ENCODE measurements at places on chromosomes 6 and 20. TPM values are rescaled to one million over a fixed set of nuclear protein-coding genes. Genes with fewer than 3 reads are reported as not detected.

DNA sequence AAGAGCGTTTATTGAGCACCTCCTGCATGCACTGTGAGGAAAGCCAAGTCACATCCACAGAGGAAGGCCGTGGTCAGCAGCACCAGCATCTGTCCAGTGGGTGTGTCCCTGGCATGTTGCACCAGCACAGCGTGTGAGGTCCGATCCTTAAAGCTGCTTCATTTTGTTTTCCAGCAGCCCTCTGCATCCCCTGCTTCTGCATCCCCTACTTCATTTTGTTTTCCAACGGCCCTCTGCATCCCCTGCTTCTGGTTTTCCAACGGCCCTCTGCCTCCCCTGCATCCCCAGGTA is 147.8 kb downstream of the SYCP2 start:
- DNase-seq: no peak

DNA sequence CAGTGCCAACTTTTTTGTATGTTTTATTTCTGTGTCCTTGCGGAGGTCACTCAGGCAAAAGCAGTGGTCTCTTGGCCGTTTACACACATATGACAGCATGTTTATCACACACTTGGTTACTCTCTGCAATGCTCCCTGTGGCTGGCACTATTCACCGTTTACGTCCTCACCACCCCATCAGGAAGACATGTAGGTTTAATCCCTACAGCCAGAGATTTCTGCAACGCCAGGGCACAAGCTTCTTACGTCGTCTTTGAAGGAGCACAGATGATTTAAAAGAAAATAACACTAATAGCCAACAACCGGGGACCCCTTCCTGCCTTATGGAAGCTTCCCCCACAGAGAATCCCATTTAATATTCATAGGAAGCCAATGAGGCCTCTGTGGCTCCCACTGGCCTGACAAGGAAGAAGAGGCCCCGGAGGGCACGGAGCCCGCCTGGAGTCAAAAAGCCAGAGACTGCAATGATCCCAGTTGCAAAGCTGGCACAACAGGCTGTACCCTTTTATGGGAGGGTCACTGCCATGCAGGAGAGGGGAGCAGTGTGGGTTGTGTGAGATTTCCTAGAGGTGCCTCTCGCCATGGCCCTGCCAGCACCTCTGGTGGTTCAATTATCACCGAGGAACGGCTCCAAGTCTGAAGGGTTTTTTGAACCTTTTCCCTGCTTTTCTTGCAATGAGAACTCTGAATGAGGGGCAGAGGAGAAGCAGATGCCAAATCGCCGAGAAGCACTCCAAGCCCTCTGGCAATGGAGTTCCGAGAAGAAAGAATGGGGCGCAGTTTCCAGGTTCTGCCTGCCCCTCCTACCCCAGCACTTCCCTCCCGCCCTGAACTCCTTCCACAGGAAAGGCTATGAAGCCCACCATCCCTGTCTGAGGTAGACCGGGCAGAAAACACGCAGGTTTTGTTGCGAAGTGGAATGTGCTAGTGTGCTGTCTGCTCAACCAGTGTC is 96.2 kb downstream of the THBS2 start:
- no peak for DNase-seq

- DNase-seq: no peak
Measured at GRCh38 chr20:64025101-64025825, 10.7 kb upstream of the C20orf204 start.

DNA sequence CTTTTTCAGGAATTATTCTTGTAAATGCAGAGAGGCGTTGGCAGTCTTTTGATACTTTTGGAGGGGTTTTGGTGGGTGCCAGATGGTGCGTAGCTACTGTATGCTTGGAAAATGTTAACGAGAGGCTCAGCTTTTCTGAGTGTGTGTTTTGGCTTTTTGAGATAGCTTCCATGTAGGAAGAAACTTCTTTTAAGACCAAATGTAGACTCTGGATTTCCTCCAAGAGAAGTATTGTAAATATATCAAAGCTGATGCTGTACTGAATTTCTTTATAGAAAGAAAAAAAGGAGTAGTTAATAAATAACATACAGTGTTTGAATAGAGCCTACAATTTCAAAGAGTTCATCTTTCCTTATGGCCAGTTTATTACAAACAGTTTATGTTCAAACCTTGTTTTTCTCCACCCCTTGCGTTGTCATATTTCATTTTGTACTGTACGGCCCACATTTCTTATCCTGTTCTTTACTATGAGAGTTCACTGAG is 16.7 kb downstream of the TIAM2 start:
- no peak for DNase-seq

- DNase-seq: no peak
Measured at GRCh38 chr6:102340311-102340710, 946.8 kb downstream of the GRIK2 start.

DNA sequence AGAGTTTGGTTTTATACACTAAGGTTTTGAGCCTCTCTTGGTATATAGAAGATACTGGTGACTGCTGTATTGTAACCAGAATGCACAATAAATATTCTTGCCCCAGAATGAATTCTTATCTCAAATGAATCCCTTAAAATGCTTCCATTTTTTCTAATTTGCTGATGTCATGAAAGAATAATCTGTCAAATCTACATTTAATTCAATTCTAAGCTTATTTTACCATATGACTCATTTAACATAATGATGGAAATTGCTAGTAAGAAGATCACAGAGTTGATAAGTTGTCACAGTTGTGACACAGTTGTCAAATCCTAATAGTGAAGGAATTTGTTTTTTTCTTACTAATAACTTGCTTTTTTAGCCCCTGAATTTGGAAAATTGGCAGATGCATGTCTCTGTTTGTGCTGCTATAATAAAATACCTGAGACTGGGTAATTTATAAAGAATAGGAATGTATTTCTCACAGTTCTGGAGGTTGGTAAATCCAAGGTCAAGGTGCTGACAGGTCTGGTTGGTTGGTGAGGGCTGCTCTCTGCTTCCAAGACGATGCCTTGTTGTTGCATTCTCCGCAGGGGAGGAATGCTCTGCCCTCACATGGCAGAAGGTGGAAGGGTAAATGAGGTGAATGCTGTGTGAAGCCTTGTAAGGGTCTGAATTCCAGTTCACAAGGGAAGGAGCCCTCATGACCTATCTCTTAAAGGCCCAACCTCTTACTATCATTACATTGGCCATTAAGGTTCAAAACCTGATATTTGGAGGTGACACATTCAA is 4.7 kb downstream of the ECT2L start:
- no peak for DNase-seq

Gene SIRPD
- total RNA-seq: 0.19 TPM

GRCh38 chr6:73030791-73031782 is 194.2 kb downstream of the KHDC1L start:
- DNase-seq: no peak

GRCh38 chr20:46568570-46569129 is 18.2 kb upstream of the OCSTAMP start:
- DNase-seq: no peak

Gene GPR6
- total RNA-seq: not detected

DNA sequence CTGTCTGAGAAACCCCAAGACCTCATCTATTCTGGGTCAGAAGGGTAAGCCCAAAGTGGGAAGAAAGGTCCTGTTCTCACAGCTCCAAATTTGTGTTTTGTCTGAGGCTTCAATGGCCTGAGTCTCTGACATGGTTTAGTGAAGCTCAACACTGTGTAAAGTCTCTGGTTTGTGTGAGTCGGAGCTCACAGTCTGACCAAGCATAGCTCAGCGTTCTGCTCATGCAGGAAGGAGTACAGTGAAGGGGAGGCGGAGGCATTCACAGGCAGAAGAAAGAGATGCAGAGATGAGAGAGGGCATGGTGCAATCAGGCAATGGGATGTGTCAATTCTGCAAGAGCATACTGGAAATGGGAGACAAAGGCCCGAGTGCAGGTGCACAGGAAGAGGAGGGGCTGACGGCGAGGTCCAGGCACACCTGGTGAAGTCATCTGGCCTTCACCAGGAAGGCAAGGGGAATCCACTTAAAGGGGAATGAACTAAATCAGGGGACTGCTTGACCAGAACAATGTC is 463.0 kb upstream of the AGPAT4 start:
- no peak for DNase-seq

GRCh38 chr6:132205946-132206345 is 195.3 kb downstream of the MOXD1 start:
- no peak for DNase-seq

GRCh38 chr20:8271727-8272126 is 139.7 kb downstream of the PLCB1 start:
- no peak for DNase-seq

DNA sequence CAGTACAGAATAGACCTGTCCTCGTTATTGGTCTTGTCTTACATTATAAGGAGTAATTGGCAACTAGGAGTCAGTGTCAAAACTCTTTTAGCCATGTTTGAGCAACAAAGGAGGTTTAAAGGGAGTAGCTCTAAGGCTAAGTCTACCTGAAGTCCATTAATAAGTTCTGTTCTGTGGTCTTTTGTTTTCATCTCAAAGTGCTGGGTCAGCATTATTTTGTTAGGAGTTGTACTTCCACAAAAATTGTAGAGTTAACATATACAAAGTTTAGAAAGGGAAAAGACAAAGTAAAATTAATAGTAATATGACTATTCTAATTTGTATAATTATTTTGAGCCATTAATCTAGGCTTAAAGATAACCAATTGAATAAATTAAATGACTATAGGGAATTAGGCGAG is 12.7 kb upstream of the SENP6 start:
- DNase-seq: no peak

DNA sequence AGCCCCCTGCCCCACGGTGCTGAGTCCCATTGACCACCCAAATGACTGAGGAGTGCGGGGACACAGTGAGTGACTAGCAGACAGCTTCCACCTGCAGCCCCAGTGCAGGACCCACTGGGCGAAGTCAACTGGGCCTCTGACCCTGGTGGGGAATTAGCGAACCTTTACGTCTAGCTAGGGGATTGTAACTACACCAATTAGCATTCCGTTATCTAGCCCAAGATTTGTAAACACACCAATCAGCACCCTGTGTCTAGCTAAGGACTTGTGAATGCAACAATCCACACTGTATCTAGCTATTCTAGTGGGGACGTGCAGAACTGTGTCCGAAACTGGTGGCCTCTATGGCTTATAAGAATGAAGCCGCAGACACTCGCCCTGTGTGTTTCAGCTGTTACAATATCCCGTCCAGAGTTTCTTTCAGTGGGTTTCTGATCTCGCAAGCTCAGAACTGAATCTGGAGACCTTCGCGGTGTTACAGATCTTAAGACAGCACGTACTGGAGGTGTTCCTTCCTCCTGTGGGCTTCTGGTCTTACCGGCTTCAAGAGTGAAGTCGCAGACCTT is 21.1 kb upstream of the GMPR start:
- DNase-seq: no peak

Gene TTK
- 0.55 TPM for total RNA-seq

Gene SLC17A4
- total RNA-seq: not detected

- no peak for DNase-seq
Measured at GRCh38 chr20:8012724-8013123, 6.8 kb downstream of the TMX4 start.

- no peak for DNase-seq
Measured at GRCh38 chr6:157070403-157071107, 252.8 kb downstream of the TMEM242 start.

DNA sequence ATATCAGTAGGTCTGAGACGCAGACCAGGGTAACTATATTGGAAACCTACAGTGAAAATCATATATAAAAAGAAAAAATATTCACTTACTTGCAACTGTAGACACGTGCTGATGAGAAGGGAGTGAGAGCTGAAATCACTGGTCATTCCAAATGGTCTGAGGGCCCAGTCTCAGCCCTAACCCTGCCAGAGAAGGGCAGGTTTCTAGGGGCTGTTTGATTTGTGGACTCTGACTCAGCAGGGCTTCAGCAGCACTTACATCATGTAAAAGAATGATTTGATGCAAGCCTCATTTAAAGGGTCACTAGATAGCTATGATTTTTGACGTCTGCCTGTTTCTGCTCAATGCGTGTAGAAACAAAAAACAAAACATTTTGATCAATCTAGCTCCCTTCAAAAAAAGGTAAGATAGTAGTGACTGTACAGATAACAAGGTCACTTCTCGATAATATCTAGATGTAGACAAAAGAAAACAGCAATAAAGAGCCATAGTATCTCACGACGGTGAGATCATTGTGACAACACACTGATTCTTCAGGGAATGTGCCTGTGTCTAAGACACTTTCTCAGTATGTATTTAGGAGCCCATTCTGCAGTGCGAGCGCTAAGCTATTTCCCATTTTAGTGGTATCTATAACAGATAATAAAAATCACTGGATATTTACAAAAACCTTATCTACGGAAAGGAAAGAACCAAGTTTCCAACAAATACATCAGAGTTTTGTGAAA is 307.2 kb downstream of the HIVEP2 start:
- DNase-seq: no peak

Gene CABLES2
- total RNA-seq: 5.6 TPM

DNA sequence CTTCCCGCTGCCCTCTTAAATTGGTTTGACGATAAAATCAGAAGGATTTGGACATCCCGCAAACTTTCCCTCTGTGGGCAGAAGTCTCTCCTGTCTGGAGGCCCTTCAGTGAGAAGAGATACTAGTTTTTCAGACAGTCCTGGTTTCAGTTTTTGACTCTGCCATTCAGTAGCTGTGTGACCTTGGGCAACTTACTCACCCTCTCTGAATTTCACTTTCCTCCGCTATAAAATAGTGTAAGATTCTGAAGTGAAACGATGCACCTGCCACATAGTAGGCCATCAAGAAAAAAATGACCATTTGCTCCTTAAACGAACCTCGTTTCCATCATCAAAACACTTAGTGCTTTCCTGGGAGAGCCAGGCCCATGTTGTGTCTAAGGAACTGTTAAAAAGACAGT is 97.2 kb downstream of the LINC00237 start:
- DNase-seq: no peak

DNA sequence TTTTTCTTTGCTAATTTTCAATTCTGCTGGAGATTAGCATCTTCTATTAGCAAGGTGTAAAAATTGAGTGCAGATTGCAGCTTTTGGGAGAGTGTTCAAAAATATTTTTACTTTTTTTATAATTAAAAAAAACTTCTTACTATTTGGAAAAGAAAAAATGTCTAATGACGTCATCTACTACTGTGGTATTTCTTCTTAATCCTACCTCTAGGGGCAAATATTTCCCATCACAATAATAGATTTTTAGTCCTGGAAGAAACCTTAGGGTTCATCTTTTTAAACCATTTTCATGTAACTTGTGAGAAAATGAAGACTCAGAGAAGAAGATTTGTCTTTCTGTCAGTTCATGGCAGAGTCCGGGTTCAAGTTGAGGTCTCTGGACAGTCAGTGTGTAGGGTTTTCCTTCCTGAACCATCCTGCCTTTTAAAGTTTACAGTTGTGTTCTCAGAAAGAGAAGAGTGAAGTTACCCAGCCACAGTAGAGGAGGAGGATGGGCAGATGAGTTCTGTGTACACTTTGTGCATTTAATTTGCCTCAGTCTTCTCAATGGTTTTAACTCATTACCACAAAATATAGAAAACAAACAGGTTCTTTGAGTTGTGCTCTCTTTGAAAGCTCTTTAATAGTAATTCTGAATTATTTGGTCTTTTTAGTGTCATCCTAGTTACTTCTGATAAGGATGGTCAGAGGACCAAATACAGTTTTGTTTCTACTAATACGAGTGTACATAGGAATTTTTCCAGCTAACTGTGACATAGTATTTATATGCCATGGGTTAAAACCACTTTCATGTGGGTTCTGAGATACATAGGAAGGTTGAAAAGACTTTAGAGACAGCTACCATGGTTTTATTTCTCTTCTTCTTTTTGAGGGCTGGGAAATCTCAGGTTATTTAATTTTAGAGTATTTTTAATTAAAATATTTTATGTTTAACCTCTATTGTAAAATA is 184.7 kb downstream of the CDKAL1 start:
- DNase-seq: no peak

Gene PTK6
- 0.23 TPM for total RNA-seq

Gene MEP1A
- not detected for total RNA-seq
